ENCODE measurements at places on chromosomes 1 and 21. TPM values are rescaled to one million over a fixed set of nuclear protein-coding genes. Genes with fewer than 3 reads are reported as not detected.
A peak's percentile ranks its signal among the peaks of the same experiment; 100 is the strongest.

The KNCN gene
- not detected for total RNA-seq

The KLF17 gene
- 0.18 TPM for total RNA-seq

The CACHD1 gene
- 10.4 TPM for total RNA-seq

The LINGO4 gene
- total RNA-seq: not detected

The GOLT1A gene
- not detected for total RNA-seq

- peaks cover 13% of the 10 kb centered on the region for H3K4me1 ChIP-seq
- DNase-seq: no peak
- no peak overlapping the region for H3K4me3 ChIP-seq
- no peaks in the 10 kb centered on the region for H3K36me3 ChIP-seq
- no peak overlapping the region for H3K27ac ChIP-seq
These were observed 26.9 kb upstream of the DPYD start for GRCh38 chr1:97947695-97948094.

DNA sequence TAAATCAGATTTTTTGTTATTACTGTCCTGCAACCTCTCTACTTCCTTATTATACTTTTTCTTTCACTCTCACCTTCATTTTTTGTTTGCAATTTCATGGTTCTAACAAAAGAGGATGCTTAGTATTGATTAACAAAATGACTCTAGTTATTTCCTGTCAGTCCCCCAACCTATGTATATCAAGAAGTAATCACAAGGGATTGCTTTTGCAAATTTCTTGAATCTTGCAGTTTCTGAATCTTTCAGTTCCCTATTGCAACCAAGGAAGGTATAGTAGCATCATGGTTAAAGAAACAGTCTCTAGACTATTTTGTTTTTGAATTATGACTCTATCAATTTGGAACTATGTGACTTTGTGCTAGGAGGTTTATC, 446.9 kb downstream of the NEGR1 start:
- no peak overlapping the region for H3K4me3 ChIP-seq
- no peaks in the 10 kb centered on the region for H3K36me3 ChIP-seq
- H3K4me1 ChIP-seq: no peaks in the 10 kb centered on the region
- no peak for DNase-seq

- H3K27me3 ChIP-seq: no peaks in the 10 kb centered on the region
- no peak overlapping the region for H3K27ac ChIP-seq
- no peaks in the 10 kb centered on the region for H3K36me3 ChIP-seq
- H3K4me3 ChIP-seq: no peak overlapping the region
- DNase-seq: peak; percentile 39
- peaks cover 15% of the 10 kb centered on the region for H3K4me1 ChIP-seq
These were observed 17.5 kb upstream of the COL18A1 start for GRCh38 chr21:45387506-45387905.

DNA sequence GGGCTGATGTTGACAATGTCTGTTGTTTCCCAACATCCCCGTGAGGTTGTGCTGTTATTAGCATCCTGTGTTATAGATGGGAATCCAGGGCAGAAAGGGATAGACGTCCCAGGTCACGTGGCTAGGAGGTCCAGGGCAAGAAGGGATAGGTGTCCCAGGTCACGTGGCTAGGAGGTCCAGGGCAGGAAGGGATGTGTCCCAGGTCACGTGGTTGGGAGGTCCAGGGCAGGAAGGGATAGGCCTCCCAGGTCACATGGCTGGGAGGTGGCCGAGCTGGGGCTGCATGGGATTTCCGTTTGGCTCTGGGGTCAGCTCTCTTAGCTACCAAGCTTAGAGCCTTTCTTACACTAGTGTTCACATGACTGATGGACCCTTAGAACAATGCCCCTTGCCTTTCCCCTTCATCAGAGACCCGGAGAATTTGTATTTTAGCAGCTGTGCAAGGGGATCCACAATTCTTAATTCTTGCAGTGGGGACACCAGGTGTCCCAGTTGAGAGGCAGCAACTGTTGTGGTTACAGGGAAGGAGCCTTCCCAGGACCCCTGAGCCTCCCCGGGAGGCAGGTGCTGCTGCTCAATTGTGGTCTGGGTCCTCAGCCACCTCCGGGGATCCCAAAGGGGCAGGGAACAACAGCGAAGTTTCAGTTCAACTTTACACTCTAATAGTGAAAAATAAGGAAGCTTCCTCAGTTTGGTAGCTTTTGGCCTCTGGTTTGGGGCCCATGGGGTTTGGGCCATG, 69.2 kb downstream of the UMODL1 start:
- H3K4me3 ChIP-seq: no peak overlapping the region
- H3K27ac ChIP-seq: no peak overlapping the region
- no peaks in the 10 kb centered on the region for H3K4me1 ChIP-seq
- H3K27me3 ChIP-seq: peaks cover 12% of the 10 kb centered on the region
- peak; percentile 49 for DNase-seq
- no peaks in the 10 kb centered on the region for H3K36me3 ChIP-seq

DNA sequence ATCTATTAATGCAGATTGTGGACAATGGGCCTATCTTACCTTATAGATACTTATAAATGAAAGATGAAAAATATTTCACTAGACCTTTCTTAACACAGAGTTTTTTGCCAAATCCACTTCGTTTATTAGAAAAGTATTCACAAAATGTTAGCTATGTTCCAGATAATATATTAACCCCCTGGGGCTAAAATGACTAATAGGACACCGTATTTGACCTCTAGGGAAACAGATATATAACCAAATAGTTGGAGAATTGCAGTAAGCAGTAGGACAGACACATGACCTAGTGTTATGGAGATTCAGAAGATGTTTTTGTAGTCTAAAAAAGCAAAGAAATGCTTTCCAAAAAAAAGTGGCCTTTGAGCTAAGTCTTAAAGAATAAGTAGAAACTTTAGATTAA, 106.9 kb downstream of the SEC16B start:
- peaks cover 21% of the 10 kb centered on the region for H3K27me3 ChIP-seq
- H3K27ac ChIP-seq: no peak overlapping the region
- H3K4me3 ChIP-seq: no peak overlapping the region

DNA sequence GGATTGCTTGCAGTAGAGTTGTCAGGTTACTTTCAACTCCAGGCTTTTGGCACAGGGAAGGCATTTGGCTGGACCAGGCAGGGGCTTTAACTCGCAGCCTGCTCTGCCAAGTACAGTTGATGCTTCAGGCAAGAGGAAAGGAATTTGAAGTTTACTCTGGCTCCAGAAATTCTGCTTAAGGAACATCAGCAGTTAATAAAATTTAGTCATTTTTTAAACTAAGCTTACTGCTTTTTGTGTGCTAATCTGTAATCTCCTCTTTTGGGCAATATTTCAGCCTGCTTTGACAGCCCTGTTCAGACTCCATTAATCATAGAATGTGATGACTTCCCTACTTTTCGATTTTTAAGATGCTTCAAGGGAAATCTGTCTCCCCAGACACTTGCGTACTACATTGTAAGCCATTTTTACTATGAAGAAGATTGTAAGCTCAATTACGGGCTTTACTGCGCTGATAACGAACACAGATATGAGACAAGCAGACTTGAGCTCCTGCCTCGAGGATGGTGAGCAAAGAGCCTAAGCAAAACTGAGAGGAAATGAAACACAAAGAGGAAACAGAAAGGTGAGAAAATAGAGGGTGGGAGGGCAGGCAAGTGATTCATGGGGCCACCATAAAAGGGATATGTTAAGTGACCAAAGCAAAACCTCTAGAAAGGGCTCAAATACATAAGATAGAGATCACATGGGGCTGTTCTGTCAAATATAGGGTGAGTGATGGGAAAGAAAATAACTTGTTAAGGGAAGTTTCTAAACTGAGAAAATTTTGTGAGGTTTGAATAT, 76.6 kb upstream of the VAV3 start:
- no peaks in the 10 kb centered on the region for H3K36me3 ChIP-seq
- H3K4me1 ChIP-seq: peaks cover 14% of the 10 kb centered on the region
- peaks cover 3% of the 10 kb centered on the region for H3K27me3 ChIP-seq
- H3K4me3 ChIP-seq: no peak overlapping the region

DNA sequence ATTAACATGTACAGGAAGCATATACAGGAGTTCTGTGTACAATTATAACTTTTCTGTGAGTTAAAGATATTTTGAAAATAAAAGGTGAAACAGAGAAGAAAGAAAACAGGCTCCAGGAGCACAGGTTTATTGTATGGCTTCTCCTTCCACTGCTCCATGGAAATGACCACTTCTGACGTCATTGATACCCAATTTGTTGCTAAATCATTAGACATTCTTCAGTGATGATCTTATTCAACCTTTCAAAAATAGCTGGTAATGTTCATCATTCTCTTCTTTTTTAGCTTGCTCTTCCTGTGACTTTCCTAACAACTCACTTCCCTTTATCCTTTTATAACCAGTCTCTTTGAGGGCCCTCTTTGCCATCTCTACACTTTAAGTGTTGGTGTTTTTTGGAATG, 77.8 kb downstream of the KCNK2 start:
- H3K4me1 ChIP-seq: no peaks in the 10 kb centered on the region
- H3K27ac ChIP-seq: no peak overlapping the region
- peaks cover 7% of the 10 kb centered on the region for H3K36me3 ChIP-seq
- peaks cover 6% of the 10 kb centered on the region for H3K27me3 ChIP-seq
- H3K4me3 ChIP-seq: no peak overlapping the region

DNA sequence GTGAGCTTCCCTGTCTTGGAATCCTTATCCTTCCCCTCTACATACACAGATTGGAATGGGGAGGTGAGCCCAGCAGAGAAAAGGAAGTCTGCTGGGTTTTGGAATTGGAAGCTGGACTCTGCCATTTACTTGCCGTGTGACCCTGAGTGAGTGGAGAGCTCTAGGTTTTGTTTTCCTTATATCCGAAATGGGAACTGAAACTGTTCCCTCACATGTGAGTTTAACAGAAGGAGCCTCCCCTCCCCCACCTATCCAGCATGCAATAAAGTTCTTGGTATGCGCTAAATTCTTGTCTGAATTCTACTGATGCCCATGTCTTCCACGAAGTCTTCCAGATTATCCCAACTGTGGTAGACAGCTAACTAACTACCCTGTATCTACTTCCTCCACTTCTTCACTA, 58.7 kb downstream of the NENF start:
- H3K4me3 ChIP-seq: no peak overlapping the region
- peaks cover 3% of the 10 kb centered on the region for H3K27me3 ChIP-seq
- no peaks in the 10 kb centered on the region for H3K36me3 ChIP-seq
- H3K4me1 ChIP-seq: peaks cover 34% of the 10 kb centered on the region
- no peak for DNase-seq
